ENCODE measurements at places on chromosomes 4 and X.

DNA sequence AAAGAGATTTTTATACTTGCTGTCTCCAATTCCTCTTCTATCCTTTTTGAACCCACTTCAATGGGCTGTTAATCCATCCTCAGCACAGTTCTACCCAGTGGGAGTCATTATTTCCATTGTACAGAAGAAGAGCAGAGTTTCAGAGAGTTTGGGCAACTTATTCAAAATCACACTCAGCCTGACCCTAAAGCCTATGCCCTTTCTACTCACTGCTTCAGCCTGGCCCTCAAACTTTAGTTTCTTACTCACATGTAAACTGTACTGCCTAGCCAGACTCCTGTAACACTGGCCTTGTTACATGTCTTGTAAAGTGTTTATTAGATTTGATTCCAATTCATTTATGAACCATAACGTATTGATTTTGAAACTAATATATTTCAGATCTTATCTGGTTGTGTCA lies 25.1 kb upstream of the USO1 start:
- no peak for DNase-seq

DNA sequence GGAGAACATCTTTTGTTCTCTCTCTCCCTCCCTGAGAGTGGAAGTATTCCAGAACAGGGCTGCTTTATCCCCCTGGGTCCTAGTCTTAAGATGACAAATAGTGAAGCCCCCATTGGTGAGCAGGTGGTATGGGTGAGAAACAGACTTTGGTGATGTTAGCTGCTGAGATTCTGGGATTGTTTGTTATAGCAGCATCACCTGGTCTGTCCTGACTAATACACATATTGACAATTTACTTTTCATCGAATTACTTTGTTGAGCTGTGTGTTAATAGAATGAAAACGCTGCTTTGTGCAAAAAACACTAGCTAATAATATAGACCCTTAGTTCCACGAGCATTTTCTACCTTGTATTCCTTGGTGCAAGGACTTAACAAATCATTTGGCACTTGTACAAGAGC lies 133.5 kb downstream of the ASMT start:
- no peak for DNase-seq

DNA sequence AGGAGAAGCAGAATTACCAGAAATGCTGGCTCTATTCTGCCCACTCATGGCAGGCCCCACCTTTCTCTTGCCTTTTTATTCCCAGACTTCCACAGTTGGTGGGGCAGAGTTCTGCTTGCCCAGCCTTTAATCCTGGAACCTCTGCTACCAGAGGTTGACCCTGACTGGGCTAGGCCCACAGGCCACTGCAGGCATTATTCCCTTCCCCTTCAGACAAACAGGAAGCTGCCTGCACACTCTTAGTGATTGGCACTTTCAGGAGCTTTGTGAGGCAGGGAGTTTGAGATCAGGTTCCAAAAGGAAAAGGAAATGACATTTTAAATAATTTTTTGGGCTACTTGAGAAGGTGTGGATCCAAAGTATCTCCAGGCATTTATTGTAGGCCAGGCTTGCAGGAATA lies 18.8 kb downstream of the MSN start:
- no peak for DNase-seq

GRCh38 chr4:139761461-139761860 lies 95.8 kb downstream of the MGST2 start:
- no peak for DNase-seq

DNA sequence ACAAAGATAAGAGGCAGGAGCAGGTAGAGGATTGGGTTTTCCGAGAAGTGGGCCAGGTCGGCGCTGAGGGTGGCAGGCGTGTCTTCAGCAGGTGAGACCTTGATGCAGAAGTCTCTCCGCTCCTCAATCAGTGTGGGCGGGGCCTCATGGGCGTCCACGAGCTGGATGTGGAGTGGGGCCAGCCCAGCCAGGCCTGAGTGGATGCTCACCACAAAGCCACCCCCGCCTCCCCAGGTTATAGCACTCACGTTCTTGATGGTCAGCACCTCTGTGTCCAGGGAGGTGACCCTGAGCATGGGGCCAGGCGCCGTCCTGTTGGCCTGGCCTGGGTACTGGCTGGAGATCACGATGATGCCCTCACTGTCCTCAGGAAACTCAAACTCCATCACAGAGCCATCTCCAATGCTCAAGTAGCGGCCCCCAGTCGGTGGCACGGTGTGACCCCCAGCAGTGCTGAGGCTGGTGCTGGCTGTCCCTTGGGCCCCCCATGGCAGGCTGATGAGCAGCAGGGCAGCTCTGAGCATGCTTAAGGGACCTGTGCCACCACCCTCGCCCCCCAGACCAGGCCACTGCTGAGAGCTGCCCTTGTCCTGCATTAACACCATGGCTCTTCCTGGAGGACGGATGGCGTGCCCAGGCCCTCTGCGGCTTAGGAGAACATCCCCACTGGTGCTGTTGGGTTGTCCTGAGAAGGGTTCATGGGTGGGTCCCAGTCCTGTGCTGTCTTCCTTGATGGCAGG lies 1.9 kb downstream of the SLC10A3 start:
- no peak for DNase-seq

DNA sequence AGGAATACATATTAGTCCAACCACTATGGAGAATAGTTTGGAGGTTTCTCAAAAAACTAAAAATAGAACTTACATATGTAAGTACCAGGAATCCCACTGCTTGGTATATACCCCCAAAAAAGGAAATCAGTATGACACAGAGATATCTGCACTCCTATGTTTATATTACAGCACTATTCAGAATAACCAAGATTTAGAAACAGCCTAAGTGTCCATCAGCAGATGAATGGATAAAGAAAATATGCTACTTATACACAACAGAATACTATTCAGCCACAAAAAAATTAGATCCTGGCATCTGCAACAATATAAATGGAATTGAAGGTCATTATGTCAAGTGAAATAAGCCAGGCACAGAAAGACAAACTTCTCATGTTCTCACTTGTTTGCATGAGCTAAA lies 27.5 kb upstream of the ABCG2 start:
- DNase-seq, result no peak

DNA sequence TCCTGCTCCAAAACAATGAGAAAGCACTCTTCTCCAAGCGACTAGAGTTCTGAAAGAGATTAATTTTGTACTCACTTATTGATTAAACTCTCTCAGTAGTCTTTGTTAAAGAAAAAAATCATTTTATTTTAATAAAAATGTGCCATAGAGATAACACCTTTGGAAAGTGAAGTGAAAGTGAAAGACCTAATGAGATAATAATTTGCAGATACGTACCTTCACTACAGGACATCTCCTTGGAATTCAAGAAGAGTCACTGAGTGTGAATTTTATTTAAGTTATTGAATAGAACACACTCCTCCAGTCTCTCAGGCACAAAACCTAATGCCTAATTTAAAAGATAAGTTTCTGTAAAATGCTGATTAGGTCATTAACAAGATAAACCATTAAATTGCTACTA lies 1070.6 kb upstream of the GRID2 start:
- no peak for DNase-seq

- DNase-seq, result no peak
Observed at GRCh38 chrX:25018682-25019081, 2.9 kb upstream of the ARX start.

DNA sequence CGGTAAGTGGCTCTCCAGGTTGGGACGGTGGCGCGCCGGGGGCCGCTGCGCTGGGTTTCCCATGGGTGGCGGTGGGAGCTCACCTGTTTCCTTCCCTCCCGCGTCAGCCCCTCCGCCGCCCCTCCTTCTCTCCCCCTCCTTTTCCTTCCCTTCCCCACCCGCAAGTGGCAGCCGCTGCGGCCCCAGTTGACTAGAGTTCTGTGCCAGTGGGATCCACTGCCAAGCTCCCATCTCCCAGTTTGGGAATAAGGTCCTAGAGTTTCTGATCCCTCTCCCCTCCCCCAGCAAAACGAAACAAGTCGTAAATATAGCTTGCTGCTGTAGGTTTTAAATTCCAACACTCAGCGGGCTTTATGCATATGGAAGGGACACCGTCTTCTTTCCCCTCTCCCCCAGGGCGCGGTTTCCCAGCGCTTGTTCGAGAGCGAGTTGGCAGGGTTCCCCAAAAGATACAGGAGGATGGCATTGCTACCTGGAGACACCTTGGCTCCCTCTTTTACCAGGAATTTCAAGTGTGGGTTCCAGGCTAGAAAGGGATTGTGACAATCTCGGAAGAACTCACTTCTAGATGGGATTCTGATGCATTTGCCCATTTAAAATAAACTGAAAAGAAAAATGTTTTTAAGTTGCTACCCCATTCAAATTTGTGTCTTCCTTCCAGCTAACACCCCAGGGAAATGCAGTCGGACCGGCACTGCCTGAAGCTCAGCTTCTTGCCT lies 1.2 kb downstream of the TLL1 start:
- no peak for DNase-seq

DNA sequence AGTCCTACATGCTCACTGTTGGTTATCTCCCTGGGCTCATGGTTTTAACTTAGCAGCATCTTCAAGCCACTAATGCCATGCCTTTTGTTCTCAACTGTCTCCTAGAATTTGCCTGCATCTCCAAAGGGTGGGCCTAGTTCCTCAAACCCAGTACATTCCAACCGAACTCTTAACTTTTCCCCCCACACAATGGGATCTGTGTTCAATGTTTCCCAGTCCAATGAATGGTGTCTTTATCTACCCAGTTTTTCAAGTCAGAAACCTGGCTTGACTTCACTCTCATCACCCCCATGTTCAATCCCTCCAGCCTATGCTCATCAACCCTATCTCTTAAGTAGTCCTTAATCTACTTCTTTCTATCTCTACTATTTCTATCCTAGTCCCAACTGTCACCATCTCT lies 12.9 kb downstream of the CD40LG start:
- DNase-seq, result no peak

GRCh38 chr4:93865650-93866049 lies 37.1 kb downstream of the ATOH1 start:
- no peak for DNase-seq

DNA sequence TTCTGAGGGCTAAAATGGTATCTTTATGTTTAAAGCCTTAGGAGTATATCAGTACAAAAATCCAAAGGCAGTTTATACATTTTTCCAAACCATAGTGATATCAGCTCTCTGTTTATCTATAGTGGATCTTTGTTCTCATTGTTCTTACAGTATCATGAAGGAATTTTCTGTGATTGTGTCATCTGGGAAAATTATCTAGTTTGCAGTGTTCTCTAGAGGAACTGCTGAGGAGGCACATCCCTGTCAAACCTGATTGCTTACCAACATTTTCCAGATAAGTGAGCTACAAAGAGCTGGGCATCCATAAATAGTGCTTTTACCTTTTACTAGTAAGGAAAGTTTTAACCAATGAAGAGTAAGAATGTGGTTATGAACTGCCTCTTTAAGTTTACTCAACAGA lies 44.9 kb upstream of the SLC25A31 start:
- peak; percentile 54 for DNase-seq

DNA sequence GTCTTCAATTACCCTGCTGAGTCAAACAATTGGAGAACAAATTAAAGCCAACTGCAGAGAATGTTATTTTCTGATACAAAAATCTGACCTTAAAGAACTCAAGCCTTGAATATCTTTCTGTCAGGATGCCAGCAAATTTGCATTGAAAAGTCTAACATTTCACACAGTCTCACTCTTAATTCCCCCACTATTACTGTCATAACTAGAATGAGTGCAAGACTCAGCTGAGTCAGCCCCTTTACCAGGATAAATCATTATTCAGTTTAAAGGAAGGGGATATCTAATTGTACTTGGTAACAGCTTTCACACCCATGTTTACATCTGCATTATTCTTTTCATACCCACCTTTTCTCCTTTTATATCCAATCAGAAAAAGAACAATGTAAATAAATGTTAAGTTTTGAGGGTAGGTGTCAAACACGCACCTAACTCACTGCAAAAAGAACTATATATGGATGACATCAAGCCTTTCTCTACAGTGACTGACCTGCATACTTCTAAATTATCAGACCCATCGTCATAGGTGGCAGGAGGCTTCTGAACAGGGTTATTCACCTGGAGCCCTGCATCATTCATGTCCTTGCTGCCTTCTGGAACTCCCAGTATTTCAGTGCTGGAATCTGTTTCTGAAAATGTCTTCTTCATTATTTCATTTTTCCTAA lies 117.4 kb downstream of the TMA16 start:
- DNase-seq, result no peak

- no peak for DNase-seq
Observed at GRCh38 chrX:154123241-154124219, 20.5 kb upstream of the OPN1LW start.

DNA sequence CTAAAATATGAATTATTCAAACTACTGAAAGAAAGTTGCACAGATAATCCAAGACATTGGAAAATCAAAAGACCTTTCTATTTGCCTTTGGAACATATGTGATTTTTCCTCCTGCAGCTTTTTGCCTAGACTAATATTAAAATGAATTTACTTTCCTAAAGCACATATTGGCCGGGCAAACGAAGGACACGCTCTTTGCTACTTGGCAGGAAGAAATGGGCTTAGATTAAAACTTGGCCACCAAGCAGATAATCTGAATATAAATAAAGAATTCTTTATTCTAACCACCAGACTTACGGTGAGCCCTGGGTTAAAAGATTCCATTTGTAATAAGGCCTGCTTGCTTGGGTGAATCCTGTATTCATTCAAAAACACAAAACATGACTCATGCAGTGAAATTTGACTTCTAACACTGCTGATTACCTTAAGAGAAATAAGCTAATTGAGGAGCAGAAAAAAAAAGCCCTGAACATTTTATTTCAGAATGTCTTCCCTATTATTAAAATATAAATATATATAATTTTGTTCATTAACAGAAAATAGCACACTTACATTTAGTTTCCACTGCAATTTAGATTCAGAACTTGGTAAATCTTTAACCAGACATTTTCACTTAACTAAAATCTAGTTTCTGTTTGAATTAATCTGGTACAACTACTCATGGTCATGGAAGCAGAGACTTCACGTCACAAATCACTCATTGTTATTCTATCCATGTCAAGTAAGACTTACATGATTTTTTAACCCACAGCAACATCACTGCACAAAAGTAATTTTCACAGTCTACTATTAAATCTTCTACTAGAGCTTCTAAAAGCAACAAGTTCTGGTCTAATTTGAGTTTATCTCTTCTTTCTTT lies 116.1 kb upstream of the PLAC1 start:
- peak; percentile 45 for DNase-seq

DNA sequence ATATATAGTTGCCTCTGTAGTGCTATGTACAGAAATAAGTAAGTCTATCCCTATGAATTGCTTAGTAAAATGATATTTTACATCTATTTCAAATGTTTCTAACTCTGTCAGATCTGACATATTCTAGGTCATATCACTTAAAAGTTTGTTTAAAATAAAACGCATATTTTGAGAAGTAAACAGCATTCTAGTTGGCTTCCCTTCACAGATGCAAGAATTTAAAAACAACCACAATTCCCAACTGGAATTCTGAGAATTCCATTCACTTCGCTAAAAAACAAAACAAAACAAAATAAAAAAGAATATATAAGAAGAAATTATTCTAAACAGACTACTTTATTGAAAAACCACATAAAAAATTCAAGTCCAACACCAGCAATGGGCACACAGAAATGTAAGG lies 126.0 kb downstream of the PPP3CA start:
- no peak for DNase-seq

DNA sequence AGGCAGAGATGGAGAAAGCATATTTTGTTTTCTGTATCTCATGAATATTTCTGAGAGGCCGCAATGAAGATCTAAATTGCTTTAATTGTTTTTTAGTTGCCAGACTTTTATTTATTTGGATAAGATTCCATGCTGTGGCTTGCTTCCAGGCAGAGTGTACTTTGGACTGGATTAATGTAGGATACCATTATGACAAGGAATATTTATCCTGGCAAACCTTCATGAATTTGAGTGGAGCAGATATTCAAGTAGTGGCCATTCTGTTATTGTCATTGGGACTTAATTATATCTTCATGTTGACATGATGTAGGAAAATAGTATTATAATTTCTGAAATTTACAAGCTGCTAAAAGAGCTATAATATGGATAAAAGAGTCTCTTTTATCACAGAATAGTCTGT lies 182.9 kb downstream of the C4orf33 start:
- DNase-seq, result no peak
